ENCODE measurements at places on chromosomes 4 and X.

GRCh38 chr4:110005461-110006056 lies 92.9 kb downstream of the EGF start:
- peak; percentile 41 for DNase-seq

- no peak for DNase-seq
Observed at GRCh38 chrX:75156531-75156945, 455 bp upstream of the ABCB7 start.

DNA sequence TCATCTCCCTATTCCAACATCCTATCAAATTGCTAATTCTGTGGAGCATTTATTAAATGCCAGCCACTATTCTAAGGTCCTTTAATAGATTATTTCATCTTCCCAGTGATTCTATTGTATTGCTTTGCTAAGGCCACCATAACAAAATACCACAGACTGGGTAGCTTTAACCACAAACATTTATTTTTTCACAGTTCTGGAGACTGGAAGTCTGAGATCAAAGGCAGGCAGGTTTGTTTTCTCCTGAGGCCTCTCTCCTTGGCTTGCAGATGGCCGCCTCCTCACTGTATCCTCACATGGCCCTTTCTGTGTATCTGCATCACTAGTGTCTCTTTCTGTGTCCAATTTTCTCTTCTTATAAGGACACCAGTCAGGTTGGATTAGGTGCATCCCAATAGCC lies 64.5 kb downstream of the CPE start:
- no peak for DNase-seq

DNA sequence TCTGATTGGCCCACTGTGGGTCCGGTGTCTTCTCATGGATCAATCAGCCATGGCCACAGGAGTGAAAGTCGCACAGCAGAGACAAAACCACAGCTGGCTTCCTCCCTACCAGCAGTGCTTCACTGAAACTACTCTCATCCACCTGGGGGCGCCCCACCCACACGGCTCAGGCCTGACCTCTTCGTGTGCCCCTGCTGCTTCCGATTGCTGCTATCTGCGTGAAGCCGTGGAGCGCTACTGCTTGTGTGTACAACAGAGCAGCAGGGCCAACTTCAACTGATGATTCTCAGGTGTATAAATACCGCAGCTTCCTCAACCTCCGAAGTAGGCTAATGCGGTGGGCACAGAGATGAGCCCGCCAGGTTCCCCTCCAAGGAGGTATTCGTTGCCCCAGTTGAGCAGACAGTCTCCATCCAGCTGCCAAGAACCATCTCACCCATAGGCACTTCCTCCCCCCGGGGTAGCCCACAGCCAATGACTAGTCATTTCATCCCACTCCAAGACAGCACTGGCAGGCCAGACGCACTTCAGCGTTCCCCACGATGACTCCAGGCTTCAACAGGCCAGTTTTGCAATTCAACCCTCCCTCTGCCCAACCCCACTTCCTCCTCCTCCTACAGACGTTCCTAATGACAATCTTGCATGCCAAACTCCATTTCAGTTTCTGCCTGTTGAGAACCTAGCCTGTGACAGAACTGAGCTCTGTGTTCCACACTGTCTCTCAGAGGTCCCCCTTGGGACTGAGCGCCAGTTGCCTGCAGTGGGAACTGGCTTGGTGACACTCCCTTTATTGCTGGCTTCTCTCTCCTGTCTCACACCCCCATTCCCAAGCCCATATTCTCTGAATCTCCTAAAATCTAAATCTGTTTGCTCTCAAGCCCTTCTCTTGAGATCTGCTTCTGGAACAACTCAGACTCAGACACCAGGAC lies 41.3 kb upstream of the ATP6AP2 start:
- DNase-seq = peak; percentile 29

DNA sequence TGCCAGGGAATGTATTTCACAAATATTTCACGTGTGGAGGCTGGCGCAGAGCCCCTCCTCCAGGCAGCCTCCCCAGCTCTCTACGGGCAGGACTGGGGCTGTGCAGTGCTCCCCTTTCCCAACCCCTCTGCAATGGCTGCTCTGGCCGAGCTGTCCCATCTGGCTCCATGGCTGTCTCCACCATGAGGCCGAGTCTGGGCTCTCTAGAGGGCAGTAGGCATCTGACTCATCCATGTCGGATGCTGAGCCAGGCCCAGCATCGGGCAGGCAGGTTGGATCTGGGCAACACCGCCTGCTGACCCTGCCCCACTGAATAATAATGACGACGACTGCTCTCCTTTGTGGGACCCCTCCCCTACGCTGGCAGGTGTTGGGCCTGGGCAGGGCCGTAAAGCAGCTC lies 11.0 kb upstream of the SH3TC1 start:
- no peak for DNase-seq

DNA sequence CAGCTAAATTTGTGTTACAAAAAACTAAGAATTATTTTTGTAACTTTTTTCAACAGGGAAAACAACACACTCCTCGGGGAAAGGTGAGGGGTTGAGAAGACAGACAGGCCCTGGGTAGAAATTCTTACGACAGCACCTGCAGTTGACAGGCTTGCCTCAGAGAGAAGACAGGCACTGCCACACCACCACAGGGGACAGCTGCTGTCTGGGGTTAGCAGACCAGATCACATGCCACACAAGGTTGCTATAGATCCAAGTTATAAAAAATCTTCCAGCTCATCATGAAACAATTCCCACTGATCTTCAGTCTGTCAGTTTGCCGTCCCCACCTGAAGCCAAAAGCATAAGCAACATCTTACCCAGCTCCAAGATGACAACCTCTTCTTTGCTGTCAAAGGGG lies 143.2 kb upstream of the ZCCHC13 start:
- no peak for DNase-seq
